Stimulated activated CD4-positive, alpha-beta T cell treated with anti-CD3 and anti-CD28 coated beads, Interleukin-15, amount 100 ng/mL, for 1 hour (primary cell): ENCODE measurements at places on chromosomes 2 and 18.

- DNase-seq = no peak
Measured at GRCh38 chr18:55444536-55444935, 143.5 kb downstream of the TCF4 start.

- no peak for DNase-seq
Measured at GRCh38 chr2:31347750-31348149, 66.8 kb downstream of the XDH start.

DNA sequence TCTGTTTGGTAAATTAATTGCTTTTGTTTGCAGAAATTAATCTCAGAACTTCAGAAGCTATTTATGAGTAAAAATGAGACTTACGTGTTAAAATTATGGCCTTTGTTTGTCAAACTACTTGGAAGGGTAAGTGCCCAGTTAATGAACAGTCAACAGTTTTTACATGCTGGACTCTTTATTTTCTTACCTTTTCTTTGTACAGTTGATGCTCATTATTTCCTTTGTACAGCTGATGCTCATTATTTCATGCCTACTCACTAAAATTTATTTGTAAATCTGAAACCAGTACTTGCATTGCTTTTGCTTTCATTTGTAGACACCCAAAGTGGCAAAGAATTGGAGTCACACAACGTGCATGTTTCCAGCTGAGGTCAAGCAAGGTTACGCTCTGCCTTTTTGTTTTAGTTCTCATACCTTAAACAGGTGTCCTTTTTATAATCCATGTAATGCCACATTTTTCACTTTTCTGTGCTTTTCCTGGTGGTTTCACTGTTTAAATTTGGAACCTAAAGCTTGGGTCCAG, 13.3 kb downstream of the RIF1 start:
- no peak for DNase-seq

DNA sequence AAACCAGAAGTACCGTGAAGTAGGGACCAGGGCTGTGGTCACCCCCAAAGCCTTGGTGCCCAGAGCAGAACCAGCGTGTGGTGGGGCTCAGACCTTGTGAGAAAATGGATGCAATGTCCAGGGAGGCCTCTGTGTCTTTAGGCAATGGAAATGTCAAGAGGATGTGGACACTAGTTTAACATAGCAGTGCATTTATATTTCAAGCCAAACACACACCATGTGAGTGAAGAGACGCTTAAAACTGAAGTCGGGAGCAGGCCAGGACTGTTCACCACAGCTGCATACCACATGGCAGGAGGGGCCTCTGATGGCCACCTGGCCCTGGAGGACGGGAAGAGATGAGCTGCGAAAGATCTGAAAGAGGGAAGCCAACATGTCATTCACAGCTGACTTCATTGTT, 87.3 kb upstream of the LDLRAD4 start:
- no peak for DNase-seq

GRCh38 chr2:50955081-50955480, 76.9 kb downstream of the NRXN1 start:
- no peak for DNase-seq

GRCh38 chr18:23380001-23380550, 73.0 kb upstream of the RIOK3 start:
- DNase-seq = no peak

DNA sequence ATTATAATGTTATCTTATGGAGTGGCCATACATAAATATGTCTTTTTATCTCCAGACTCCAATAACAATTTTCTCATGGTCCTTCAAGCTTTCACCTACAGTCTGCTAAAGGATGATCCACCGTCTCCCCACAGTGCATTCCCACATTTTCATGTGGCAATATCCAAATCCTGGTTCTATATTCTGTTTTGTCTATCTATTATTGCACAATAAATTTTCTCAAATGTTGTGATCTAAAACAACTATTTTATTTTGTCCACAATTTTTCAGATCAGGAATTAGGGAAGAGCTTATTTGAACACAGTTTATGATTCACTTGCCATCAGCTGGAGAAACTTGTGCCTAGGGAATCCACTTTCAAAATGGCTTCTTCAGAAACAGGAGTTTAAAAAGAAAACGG, 614.4 kb upstream of the TMEFF2 start:
- no peak for DNase-seq

GRCh38 chr2:130183512-130184373, 1.7 kb downstream of the MZT2B start:
- DNase-seq = no peak

- DNase-seq = no peak
Measured at GRCh38 chr18:55588870-55589595, 1.0 kb upstream of the TCF4 start.

GRCh38 chr18:13831864-13832508, 8.0 kb downstream of the MC5R start:
- no peak for DNase-seq

DNA sequence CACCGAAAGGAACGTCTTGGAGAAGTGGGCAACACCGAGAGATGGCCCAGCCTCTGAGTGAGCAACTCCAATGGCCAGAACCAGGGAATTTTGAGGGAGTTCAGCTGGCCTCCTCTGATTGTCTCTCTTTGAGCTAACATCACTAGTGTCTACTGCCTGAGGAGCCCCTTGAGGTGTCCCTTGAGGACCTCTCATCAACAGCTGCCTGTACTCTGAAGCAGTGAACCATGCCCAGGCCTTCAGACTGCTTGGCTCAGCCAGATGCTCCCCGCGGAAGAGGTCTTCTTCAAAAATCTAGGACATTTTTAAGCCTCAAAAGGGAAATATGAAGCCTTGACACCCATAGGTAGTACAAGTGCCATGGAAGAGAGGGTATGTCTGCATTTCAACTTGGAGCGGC, 430.4 kb downstream of the TXNL1 start:
- no peak for DNase-seq

GRCh38 chr2:236629961-236630872, 60.6 kb downstream of the ACKR3 start:
- DNase-seq = no peak

DNA sequence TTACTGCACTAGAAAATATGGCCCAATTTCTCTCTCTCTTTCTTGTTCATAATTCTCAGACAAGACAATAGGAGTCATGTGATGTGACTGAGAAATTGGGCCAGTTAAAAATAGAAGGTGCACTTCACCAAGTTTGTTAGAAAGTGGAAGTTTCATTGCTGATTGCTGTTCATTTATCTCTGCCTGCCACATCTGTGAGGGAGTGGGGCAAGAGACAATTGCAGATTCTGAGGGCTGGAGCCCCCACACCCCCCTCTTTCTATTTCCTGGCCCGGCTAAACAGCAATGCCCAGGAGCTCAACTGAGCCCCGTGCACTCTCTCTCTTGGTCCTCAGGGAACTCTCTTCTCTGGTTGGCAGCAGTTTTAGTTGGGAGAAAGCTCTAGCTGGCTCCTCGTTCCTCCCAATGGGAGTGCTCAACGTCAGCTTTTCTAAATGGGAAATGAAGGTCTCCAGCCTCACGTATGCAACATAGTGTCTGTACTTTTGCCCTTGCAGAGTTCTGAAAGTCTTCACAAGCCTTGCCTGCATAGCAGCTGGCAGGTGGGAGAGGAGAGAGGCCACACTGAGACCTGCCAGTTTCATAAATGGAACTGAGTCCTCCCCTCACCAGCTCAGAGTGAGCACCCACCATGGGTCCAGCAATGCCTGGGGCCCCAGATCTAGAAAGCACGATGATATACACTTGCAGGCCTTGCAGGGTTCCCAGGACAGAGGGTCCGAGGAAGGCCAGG, 115.7 kb downstream of the MYCN start:
- no peak for DNase-seq

DNA sequence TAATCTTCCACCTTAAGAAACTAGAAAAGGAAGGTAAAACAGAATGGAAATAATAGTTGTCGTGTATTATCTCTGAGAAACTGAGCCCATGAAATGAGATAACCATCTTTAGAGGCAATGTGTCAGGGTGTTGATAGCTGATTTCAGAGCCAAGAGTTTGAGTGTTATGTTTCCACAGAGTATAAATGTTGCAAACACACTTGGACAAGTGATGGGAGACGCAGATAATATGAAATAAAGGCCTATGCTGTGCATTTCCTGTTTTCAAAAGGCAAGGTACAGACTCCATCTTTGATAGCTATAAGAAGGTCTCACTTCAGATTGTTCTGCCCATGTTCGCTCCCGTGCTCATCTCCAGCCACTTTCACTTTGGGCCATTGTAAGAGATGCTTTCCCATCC, 25.9 kb upstream of the DNER start:
- no peak for DNase-seq

- DNase-seq = no peak
Measured at GRCh38 chr2:112712465-112712864, 8.4 kb upstream of the NT5DC4 start.

GRCh38 chr2:170218456-170218855, 40.5 kb downstream of the MYO3B start:
- no peak for DNase-seq

DNA sequence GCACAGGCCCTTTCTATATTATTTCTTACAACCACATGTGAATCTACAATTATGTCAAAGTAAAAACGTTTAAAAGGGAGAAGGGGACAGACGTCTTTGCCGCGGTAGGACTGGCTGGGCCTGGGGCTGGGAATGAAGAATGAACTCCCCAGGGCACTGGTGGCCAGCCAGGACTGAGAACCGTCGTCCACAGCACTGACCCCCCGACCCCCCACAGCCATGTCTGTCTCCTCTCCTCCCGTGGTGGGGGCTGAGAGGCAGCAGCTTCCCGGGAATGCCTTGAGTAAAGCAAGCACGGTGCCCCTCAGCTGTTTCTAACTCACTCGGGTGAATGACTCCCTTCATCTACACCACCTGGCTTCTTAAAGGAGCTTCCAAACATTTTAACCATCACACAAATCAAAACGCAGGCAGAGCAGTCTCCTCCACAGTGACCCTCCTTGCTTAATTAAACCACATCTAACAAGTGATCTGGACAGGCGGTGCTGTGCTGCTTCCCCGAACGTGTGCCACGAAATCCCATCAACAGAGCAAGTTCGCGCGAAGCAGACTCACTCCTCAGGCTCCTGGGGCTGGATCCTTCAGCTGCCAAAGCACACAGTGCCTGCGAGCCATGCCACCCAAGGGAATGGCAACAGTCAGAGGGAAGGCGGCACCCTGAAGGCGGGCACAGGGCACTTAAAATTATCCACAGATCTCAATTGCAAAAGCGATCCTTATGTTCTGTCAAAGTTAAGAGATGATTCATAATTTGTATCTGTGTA, 217.7 kb downstream of the EIPR1 start:
- DNase-seq = no peak

DNA sequence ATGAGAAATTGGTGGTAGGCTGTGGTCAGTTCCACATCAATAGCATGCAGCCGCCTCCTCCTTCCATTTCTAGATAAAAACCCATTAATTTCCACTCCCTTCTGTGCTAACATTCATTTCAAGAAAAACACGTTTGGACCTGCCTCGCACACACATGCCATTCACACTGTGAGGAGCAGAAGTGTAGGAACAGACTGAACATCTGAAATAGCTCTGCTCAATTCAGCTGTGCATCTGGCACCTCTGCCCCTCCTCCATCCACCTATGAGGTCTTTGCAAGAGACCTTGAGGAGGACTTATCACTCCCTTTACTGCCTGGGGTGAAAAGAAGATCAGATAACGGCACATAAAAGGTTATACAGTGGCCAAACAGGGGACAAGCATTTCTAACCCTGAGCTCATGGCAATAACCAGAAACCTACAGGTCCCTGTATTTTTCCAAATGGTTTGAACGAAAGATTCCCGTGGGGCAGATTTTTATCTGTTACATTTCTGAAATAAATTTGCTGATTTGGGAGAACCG, 30.8 kb upstream of the LRP2 start:
- DNase-seq = no peak

DNA sequence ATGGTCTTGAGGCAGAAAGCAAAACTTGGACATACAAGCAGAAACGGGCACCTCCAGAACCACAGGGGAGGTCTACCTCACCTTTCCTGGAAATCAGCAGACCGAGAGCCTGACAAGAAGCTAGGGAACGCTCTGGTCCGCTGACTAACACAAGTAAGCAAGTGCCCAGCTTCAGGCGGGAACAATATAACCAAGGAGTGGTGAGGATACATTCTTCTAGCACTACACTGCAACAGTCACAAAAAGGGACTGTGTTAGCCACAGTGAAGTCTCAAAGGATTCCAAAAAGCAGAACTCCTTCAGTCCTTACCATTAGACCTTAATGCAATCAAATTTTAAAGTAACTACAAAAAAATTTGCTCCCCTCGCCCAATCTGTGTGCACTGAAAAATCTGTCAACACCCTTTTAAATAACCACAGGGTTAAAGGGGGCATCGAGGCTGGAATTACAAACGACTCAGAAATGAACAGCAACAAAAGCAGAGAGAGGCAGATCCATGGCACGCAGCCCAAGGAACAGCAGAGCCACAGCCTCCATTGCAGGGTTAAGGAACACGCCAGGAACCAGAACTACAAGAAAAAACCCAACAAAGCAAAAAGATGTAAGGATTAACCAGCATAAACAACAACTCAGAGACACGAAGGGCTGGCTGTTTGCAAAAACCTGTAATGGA, 7.1 kb downstream of the THAP4 start:
- no peak for DNase-seq

GRCh38 chr2:170862286-170862902, 45.7 kb downstream of the GAD1 start:
- no peak for DNase-seq

DNA sequence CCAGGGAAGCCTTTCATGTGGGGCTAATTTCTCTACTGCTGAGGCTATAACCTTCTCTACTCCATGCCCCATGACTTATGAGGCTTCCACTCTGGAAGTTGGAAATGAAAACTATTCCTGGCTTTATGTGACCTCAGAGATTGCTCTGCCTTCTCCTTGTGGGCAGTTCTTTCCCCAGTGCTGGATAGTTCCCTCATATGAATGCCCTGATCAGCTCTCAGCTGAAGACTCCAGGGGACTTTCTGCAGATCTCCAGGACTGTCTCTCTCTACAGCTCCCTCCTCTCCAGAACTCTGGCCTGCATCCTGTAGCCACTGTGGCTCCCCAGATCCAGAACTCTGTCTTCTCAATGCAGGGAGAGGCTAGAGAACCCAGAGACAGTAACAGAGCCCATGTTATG, 235.1 kb downstream of the SEPTIN10 start:
- no peak for DNase-seq

DNA sequence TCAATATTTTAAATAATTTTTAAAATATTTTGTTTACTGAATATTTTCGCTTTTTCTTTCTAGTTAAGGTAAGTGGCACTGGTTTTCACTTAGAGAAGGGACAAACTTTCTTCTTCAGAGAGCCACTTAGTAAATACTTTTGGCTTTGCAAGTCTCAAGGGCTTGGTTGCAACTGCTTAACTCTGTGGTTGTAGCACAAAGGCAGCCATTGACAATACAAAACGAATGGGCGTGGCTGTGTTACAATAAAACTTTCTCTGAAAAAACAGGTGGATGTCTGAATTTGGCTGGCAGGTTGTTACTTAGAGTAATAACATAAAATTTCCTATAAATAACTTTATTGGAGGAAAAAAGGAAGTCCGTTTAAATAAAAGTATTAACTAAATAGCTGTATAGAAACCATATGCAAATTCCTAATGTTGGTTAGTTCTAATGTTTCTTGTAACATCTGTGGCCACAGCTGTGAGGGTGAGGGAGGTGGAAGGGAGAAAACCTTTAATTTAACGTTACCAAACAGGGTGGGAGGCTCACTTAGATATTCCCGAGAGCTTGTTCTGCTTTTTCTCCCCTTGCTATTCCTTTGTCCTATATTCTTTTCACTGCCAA, 62.4 kb upstream of the TNP1 start:
- DNase-seq = no peak

- no peak for DNase-seq
Measured at GRCh38 chr2:134642938-134643337, 75.9 kb downstream of the TMEM163 start.

GRCh38 chr2:72745679-72746368, 80.0 kb downstream of the EXOC6B start:
- no peak for DNase-seq

- no peak for DNase-seq
Measured at GRCh38 chr18:73136134-73136533, 268.3 kb upstream of the NETO1 start.
